ENCODE measurements at places on chromosomes 16 and 17.

DNA sequence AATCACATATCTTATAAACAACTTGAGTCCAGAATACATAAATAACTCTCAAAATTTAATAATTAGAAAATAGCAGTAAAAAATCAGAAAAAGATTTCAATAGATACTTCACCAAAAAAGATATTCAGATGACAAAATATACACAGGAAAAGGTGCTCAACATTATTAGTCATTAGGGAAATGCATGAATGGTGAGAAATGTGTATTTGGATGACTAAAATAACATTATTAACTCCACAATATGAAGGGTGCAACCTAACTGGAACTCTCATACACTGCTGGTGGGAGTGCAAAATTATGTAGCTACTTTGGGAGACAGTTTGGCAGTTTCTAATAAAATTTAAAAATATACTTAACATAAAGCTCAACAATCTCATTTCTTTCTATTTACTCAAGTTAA lies 262.3 kb upstream of the AXIN2 start:
- DNase-seq = no peak

GRCh38 chr17:27327871-27328270 lies 34.0 kb downstream of the WSB1 start:
- no peak for DNase-seq

GRCh38 chr17:1880851-1881630 lies 51.2 kb downstream of the RPA1 start:
- DNase-seq = no peak

DNA sequence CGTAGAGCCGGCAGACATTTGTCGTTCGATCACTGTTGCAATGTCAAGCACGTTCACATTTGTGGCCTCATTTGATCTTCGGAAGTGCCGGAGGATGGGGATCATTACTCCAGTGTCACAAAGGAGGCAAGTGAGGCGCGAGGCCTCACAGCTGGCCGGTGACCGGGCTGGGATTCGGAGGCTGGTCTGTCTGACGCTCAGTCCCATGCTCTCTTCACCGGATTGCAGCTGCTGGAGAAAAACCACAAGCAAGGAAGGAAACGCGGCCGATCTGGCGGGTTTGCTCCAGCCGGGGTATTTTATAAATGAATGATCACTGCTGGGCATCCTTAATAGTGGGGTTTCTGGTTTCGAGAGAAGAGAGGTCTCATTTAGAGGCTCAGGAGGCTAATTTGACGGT lies 127.8 kb downstream of the OR1D5 start:
- DNase-seq = no peak

GRCh38 chr16:48907906-48908634 lies 298.1 kb upstream of the N4BP1 start:
- DNase-seq = no peak

DNA sequence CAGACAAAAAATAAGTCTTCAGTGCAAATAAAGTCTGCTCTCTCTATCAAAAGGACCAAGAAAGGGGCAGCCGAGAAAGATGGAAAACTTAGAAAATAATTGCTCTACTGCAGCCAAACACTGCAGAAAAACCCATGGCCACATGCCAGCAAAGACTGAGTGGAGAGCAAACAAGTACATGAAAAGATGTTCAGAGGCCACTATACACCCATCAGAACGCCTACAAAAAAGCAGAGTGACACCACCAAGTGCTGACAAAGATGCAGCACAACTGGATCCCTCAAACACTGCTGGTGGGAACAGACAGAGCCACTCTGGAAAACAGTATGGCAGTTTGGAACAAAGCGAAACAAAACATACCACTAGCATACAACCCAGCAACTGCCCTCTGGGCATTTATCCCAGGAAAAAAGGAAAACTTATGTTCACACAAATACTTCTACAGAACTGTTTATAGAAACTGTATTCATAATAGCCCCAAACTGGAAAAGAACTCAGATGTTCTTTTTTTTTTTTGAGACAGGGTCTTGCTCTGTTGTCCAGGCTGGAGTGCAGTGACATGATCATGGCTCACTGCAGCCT lies 36.7 kb downstream of the KIAA0753 start:
- no peak for DNase-seq

- no peak for DNase-seq
These were observed 338.1 kb downstream of the SEC14L1 start for GRCh38 chr17:77478899-77479298.

DNA sequence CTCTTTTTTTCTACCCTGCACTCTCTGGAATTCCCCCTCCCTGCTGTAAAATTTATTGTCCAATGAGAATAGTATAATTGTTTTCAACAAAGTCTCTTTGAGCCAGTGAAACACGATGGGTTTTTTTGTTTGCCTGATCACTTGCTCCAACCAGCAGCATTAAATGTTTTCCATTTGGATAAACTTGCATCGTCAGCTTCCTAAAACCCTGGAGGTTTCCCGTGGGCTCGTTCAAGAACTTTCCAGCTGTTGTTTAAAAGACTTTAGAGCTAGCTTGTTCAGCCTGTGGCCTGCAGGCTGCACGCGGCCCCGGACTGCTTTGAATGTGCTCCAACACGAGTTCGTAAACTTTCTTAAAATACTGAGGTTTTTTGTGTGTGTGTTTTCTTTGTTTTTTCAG lies 14.9 kb downstream of the NAGPA start:
- DNase-seq = peak; percentile 30

DNA sequence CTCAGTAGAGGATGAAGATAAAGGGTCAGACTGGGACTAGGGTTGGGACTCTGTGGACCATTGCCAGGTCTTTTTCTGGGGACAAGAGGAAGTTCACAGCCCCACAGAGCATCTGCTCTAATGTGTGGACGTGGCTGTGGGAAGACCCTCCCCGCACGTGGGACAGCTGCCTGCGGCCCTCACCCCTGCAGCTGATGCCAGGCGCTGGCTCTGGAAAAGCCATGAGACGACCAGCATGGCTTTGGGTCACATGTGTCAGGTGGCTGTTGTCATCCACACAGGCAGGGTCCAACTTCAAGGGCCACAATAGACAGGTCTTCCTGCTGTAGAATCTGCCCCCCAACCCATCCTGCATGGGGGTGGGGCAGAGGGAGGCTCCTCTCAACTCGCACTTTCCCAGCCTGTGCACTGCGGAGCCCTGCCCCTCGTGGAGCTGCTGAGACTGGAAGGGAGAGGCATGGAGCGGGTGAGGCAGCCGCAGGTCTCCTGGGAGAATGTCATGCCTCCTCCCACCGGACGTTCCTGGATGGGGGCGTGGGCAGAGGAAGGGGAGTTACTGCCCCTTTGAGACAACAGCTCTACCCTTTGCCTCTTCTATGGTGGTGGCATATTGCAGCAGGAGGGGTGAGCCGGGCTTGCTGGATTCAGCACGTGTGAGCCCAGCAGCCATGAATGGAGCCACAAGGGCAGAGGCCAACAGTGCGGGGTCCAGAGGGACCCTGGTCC lies 53.4 kb downstream of the PIMREG start:
- DNase-seq = no peak

GRCh38 chr16:25198021-25198420 lies 18.7 kb upstream of the AQP8 start:
- no peak for DNase-seq

GRCh38 chr16:57356547-57356946 lies 2.0 kb upstream of the CCL22 start:
- no peak for DNase-seq

- DNase-seq = no peak
These were observed 785 bp downstream of the UBALD1 start for GRCh38 chr16:4613636-4614570.

DNA sequence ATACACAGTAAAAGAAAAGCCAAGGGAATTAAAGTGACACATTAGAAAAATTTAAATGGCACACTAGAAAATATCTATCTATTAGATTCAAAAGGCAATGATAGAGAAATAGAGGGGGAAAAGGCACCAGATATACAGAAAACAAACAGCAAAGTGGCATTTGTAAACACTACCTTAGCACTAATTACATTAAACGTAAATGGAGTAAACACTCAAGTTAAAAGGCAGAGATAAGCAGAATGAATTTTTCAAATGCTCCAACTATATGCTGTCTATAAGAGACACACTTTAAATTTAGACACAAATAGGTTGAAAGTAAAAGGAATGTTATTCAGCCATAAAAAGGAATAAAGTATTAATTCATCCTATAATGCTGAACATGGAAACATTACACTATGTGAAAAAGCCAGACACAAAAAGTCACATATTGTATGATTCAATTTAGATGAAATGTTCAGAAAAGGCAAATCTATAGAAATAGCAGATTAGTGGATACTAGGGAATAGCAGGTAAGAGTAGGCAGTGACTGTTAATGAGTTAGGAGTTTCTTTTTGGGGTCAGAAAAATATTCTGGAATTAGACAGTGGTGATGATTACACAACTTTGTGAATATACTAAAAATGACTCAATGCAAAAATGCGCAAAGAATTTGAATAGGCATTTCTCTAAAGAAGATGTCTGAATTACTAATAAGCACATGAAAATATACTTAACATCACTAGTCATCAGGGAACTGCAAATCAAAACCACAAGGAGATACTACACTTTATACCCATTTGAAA lies 92.4 kb downstream of the BRIP1 start:
- no peak for DNase-seq

GRCh38 chr17:53336281-53336680 lies 486.4 kb upstream of the KIF2B start:
- DNase-seq = no peak

DNA sequence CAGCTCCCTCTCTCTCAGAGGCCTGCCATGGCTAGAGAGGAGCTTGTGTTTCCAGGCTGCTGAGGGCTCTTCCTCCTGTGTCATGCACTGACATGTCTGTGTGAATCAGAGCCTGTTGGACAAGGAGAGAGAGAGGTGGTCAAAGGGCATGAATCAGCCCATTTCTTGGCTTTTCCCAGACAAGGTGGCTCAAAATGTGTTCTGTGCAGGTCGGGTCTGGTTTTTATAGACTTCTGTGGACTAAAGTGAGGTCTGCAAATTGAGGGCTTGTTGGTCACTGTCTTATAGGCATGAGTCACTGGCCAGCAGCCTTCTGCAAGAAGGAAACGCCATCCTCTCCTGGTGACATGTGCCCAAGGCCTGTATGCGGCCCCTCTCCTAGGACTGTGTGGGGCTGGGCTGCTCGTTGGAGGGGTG lies 97.9 kb downstream of the FOXL1 start:
- no peak for DNase-seq

GRCh38 chr16:30557957-30558788 lies at the start of gene ZNF764:
TSS of gene ZNF764 (minus strand) at chr16:30558374. CDS start at chr16:30558182, 192 bp downstream.
- DNase-seq = peak; percentile 98

All from nucleus accumbens (tissue), 56 donors.